ENCODE measurements at places on chromosomes 4 and X.
A peak's percentile ranks its signal among the peaks of the same experiment; 100 is the strongest.

GRCh38 chr4:170464614-170465197, 374.9 kb upstream of the AADAT start:
- no peak for DNase-seq

DNA sequence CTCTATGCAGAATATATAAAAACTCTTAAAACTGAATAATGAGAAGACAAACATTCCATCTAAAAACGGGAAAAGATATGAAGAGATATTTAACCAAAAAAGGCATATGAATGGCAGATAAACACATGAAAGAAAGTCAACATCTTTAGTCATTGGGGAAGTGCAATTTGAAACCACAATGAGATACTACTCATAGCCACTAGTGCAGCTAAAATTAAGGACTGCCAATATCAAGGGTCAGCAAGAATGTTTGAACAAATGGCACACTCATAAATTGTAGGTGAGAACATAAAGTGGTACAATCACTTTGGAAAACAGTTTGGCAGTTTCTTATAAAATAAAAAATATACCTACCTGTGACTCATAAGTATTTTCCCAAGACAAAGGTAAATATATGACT, 534.9 kb upstream of the DIPK2B start:
- no peak for DNase-seq

- no peak for DNase-seq
Measured at GRCh38 chr4:3871181-3871852, 105.1 kb downstream of the ADRA2C start.

DNA sequence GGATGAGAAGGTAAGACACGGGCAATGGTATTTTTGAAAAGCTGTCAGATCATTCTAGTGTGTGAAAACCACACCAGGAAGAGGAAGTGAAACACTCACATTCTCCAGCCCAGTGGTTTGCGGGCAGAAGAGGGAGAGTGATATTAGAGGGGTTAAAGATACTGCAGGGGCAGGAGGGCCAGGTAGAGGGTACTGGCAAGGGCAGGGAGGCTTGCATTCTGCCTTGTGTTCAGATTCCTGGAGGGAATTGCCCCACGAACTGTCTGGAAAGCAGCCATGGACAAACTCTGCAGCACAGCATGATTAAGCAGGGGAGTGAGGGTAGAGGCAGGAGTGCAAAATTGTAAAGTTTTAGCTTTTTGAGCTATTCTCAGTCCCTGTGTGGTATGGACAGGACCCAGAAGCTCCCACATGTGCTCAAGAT, 30.9 kb downstream of the NIPAL1 start:
- DNase-seq, result peak; percentile 80

DNA sequence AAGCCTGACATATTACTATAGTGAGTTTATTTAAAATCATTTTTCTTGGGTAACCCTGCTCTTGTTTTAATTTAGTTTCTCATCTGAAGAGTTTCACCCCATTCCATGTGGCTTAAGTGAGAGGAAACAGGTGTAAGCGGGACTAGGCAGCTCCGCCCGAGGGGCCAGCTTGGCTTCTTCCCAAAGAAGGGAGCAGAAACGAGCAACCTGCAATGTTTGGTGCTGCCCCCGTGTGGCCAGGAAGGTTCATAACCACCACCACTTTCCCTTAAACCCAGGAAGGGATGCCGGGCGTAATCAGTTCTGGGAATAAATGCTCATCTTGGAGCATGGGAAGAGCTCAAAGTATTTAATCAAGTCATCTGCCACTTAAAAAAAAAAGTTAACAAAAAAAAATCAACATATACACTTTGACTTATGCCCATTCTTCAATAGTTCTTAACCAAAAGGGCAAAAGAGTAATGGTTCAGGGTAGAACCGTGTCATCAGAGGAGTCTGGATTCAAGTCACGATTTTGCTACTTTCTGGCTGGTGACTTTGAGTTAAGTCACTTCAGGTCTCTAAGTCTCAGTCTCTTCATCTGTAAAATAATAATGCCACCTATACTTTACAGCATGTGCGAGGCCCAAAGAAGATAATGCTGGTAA, 147.9 kb downstream of the NSUN7 start:
- peak; percentile 84 for DNase-seq
